Tongue (tissue), 3 donors: ENCODE measurements at places on chromosomes 1 and 21. TPM values are rescaled to one million over a fixed set of nuclear protein-coding genes. Genes with fewer than 3 reads are reported as not detected.

DNA sequence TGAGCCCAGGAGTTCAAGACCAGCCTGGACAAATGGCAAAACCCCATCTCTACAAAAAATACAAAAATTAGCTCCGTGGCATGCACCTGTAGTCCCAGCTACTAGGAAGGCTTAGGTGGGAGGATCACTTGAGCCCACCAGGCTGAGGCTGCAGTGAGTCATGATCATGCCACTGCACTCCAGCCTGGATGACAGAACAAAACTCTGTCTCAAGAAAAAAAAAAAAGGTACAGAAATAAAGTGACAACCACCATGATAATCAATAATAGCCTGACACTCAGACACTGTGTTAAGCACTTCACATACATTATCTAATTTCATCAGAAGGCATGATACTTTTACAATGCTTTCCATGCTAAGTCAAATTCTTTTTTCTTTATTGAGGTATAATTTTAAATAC lies 53.1 kb downstream of the ST7L start:
- DNase-seq, result no peak

DNA sequence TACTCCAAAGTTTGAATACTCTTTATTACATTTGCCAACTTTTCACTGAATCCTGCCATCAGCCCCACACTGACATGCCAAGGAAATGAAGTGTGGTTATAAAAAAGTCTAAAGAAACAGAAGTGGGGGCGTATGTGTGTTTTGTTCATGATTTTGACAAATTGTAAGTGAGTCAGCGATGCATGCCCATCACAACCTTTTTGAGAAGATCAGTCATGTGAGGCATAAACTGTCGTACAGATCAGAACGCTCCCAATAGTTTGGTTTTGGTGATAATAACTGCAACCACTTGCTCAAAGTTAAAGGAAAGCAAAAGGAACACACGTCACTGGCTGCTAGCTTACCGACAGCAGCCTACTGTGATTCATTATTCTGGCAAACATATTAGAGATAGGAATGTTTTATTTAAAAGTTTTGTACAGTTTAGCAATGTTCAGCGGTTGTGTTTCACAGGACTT lies 95.6 kb downstream of the RGS2 start:
- no peak for DNase-seq

DNA sequence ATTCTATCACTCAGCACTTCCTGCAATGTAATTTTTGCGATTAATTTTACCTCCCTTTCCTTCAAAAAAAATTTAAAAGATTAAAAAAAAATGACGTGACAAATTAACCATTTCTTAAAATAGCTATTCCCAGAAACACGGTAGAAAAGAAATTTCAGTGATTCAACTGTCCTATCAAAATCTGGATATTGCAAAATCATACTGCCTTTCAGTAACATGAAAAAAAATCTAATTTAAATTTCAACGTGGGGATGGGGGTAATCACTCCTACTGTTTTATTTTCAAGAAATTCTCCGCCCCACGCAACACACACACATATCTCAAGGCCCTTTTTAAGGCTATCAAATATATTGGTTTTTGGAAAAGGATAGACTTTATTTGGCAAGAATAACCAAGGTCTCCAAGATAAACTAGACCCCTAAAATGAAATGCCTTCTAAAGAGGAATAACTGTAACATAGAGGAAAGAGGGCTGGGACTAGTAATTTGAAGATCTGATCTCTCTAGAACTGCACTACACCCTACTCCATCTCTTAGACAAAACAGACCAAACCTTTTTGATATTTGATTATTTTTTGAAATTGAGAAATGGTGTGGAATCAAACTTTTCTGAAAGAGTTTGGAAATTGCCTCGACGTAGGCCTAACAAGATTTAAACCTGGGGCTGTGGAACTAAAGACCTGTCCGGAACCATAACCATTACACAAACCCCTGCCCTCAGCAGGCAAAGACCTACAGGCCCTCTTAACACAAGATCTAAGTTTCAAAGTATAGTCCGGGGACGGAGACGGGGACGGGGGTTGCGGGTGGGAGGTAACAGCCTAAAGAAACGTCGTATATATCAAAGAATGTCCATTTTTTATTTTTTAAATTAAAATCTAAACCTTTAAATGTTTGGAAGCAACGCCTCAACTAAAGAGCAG lies 941 bp downstream of the ARNT start:
- no peak for DNase-seq

- DNase-seq, result no peak
Observed at GRCh38 chr1:232225336-232226131, 404.4 kb downstream of the SIPA1L2 start.

- DNase-seq, result peak; percentile 26
Observed at GRCh38 chr1:113391649-113392271, 1.4 kb downstream of the MAGI3 start.

Gene TTLL10
- 0.41 TPM for total RNA-seq

DNA sequence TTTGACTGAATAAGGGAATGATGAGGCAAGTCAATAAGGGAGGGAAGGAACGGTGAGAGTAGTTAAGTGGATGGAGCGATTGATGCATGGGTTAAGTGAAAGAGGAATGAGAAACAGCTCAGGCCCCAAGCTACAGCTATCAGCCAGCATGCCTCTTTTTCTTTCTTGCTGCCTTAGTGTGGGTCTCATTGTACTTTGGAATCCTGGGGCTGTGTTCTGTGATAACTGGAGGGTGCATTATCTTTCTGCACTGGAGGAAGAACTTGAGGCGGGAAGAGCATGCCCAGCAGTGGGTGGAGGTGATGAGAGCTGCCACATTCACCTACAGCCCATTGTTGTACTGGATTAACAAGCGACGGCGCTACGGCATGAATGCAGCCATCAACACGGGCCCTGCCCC lies 1.0 kb downstream of the TEX38 start:
- DNase-seq, result no peak

- DNase-seq, result no peak
Observed at GRCh38 chr1:110123224-110123623, 11.0 kb downstream of the UBL4B start.

DNA sequence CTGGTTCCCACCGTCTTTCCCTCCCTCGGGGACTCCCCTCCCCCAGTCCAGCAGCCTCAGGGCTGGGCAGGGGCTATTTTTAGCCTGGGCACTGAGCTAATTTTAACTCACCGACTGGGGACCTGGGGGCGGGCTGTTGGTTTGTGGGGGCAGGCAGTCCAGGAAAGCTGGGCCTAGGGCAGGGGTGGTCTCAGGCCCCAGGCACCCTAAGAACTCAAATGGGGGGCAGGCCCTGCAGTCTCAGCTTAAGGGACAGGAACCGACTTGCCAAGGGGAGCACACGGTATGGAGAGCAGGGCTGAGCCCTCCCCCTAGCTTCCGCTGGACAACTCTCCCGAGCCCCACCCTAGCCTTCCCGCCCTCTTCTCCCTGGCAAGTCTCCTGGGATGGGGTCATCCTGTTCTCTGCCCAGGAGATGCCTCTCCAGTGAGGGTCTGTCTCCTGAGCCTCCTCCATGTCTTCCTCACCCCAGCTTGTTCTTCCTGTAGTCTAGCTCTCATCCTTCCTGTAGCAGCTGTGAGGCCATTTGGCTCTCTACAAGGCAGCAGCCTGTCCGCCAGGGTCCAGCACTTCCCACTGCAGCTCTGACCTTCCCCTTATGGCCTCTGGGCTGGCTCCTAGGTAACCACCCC lies 10.1 kb downstream of the MEF2D start:
- peak; percentile 81 for DNase-seq

GRCh38 chr1:60444680-60445079 lies 371.1 kb upstream of the C1orf87 start:
- no peak for DNase-seq
